ENCODE measurements at places on chromosomes 16 and 17.

GRCh38 chr17:78057113-78057740, 71.3 kb downstream of the TMC6 start:
- no peak for DNase-seq

DNA sequence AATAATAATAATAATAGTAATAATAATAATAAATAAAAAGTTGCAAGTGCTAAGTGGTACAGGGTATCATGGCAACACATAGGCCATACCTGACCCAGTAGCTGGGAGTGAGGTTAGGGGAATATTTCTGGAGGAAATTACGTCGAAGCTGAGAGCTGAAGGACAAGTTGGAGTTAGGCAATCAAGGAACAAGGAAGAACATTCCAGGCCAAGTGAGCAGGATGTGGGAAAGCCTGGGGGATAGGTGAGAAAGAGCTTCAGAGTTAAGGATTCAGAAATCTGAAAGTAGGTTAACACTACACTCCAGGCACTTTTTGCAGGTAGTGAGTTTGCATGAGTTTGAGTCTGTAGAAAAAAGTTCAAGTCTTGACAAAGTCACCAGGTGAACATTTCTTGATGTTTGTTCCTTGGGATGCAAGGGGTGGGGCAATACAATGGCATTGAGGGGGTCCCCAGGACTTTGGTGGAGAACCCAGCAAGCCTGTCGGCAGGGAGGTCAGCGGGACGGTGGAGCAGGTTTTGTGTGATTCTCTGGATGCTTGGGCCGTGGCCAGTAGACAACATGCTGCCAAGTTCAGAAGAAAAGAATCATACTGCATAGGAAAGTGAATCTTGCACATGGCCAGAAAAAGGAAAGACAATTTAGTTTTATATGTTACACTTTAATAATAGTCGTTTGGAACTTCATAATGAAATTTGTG, 27.7 kb upstream of the MPHOSPH6 start:
- DNase-seq = no peak

- no peak for DNase-seq
Measured at GRCh38 chr16:71540-72401, 660 bp downstream of the RHBDF1 start.

- no peak for DNase-seq
Measured at GRCh38 chr17:61318684-61319098, 81.0 kb upstream of the TBX2 start.

DNA sequence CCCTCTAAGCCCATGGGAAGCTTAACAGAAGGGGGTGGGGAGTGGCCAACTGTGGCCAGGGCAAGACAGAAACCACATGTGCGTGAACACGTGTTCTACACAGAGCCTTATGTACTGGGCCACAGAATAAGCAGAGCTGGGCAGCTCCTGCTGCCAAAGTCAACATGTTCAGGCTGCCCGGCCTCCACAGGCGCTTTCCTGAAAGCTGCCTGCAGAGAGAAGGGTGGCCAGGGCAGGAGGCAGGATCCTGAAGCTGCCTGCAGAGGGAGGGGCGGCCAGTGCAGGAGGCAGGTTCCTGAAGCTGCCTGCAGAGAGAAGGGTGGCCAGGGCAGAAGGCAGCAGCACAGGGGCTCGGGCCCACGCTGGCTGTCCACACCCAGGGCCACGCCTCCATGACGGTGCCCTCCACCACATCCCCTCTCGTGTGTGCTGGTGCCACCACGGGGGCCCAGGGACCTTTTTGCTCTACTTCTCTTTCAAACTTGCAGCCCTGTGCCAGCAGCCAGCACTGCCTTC, 79.5 kb downstream of the ANKRD11 start:
- DNase-seq = no peak

- DNase-seq = no peak
Measured at GRCh38 chr17:9456330-9456729, 119.3 kb downstream of the STX8 start.

- DNase-seq = no peak
Measured at GRCh38 chr16:65476448-65476955, 354.6 kb upstream of the CDH11 start.

- DNase-seq = peak; percentile 59
Measured at GRCh38 chr16:5502467-5502869, 404.9 kb upstream of the EEF2KMT start.

- no peak for DNase-seq
Measured at GRCh38 chr16:75475420-75475847, 10.9 kb upstream of the TMEM170A start.

DNA sequence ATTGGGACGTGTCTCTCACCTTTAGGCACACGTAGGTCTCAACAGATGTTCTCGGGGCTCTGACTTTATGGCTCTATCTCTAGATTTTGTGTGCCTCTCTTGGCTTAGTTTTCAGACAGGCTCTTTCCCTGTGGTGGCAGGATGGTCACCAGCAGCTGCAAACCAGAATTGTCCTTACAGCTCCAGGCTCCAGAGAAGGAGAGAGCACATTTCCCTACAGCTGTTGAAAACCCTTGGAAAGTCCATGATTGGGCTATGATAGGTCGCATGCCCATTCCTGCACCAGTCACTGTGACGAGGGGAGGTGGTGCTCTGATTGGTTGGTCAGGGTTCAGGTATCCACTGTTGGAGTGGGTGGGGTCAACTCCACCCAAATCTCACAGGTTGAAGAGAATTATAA, 41.5 kb downstream of the SHISA9 start:
- DNase-seq = no peak

GRCh38 chr17:20266806-20267458, 200.4 kb downstream of the LGALS9B start:
- DNase-seq = no peak

DNA sequence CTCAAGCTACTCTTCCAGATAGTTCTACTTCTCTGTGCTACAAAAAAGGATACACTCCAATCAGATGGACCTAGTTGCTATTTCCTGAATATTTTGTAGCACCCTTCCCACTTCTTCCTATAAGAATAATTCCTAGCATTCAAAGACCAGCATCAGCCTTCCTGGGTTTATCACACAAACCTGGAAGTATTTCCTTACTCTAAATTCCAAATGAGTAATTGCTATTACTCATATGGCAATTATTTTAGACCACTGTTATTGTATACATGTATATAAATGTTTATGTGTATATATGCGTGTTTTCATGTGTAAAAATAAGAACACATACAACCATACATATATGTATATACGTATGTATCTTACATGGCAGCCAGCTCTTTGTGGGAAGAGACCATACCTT, 130.6 kb downstream of the MYO1D start:
- no peak for DNase-seq

- DNase-seq = no peak
Measured at GRCh38 chr17:67322042-67322787, 44.2 kb downstream of the PSMD12 start.

GRCh38 chr16:10737068-10737625, 6.5 kb upstream of the NUBP1 start:
- DNase-seq = peak; percentile 72

DNA sequence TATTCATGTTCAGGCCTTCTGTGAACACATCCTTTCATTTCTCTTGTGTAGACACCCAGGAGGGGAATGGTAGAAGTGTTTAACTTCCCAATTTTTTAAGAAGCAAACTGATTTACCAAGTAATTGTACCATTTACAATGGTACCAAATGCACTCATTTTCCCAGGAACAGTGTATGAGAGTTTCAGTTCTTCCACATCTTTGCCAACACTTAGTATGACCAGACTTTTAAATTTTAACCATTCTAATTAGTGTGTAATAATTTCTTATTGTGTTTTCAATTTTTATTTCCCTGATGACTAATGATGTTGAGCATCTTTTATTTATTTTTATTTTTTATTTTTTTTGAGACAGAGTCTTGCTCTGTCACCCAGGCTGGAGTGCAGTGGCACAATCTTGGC, 10.2 kb upstream of the WFIKKN2 start:
- DNase-seq = no peak

GRCh38 chr16:87921236-87921773, 15.0 kb downstream of the CA5A start:
- peak; percentile 87 for DNase-seq

- no peak for DNase-seq
Measured at GRCh38 chr17:47288531-47289116, 35.0 kb downstream of the ITGB3 start.

GRCh38 chr17:79388556-79389295, 222.1 kb downstream of the RBFOX3 start:
- peak; percentile 76 for DNase-seq

DNA sequence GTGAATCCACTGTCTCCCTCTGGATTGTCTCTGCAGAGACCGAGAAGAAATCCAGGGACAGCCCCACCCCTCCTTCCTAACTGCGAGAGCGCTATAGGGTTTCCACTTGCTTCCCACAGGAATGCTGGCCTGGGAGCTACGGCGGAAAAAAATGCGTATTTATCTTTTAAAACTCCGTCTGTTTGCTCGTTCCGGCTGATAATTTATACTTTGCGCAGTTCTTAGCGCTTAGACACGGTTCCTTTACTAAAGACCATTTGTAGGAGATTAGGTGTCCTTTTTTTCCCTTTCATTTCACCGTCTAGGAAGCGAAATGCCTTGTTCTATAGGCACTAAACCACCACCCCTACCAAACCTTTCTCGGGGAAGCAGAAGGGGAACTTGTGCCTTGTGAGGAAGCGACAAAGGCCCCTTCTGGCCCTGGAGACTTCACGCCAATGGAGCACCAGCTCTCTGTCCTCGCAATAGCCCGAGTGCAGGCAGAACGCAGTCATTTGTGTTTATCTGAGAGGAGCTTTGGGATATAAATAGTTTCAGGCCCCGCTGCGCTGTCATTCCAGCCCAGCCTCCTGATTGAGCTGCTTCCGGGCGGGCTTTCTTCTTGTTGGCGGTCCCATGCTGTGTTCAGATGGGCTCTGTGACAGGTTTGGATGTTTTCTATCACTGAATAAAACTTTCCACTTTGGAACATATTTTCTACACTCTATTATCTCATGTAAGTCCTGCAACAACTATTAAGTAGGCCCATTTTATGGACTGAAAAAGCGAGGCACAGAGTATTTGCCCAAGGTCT, 791 bp upstream of the SUPT4H1 start:
- DNase-seq = peak; percentile 72

GRCh38 chr16:2751577-2752034, 832 bp upstream of the SRRM2 start:
- no peak for DNase-seq

- DNase-seq = peak; percentile 64
Measured at GRCh38 chr16:695355-696089, 5.3 kb upstream of the WDR24 start.

GRCh38 chr17:48374650-48375230, 55.3 kb downstream of the SKAP1 start:
- no peak for DNase-seq

GRCh38 chr17:48555258-48556228, 10.6 kb upstream of the HOXB2 start:
- no peak for DNase-seq

- DNase-seq = no peak
Measured at GRCh38 chr17:27538156-27538955, 82.1 kb downstream of the KSR1 start.

GRCh38 chr16:4892361-4893102, 44.4 kb downstream of the PPL start:
- DNase-seq = peak; percentile 17

DNA sequence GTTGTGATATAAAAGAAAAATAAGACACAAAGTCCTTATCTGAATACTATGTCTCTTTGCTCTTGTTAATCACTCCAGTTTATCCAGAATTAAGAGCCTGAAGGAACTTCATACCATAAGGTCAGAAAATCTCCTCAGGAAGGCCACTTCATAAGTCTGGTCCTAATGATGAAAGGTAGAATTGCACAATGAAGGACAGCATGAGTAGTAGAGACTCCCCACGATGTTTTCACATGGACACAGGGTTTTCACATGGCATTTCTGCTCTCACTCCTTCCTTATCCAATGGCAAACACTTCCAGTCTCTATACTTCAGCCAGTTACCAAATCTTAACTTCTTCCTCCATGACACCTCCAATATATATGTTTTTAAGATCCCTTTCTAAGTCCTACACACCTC, 10.2 kb upstream of the C17orf78 start:
- no peak for DNase-seq

DNA sequence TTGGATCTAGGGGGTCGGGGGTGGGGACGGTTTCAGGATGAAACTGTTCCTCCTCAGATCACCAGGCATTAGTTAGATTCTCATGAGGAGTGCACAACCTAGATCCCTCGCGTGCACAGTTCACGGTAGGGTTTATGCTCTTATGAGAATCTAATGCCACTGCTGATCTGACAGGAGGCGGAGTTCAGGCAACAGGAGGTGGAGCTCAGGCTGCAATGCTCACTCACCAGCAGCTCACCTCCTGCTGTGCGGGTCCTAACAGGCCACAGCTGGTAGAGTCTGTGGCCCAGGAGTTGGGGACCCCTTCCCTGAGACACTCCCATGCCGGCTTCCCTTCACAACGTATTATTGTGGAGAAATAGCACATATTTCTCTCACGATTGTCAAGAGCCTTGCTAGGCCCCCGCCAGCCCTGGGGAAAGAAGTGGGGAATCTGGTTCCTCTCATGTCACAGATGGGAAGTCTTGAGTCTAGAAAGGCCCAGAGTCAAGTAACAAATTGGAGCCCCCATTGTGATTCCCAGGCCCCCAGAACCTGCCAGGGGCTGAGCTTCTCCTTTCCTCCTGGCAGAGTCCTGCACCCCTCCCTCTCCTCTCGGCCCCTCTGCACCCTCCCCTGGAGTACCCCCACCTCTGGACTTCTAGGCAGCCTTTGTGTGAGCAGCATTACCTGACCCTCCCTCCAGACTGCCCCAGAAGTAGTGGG, 6.1 kb upstream of the KRT14 start:
- DNase-seq = no peak

- no peak for DNase-seq
Measured at GRCh38 chr17:48722915-48723422, at the start of gene PRAC2. Gene PRAC2, plus strand, starts transcription at chr17:48723185. Its CDS starts 1,226 bp downstream, at chr17:48724411.

GRCh38 chr16:14325502-14326401, 254.6 kb downstream of the MRTFB start:
- no peak for DNase-seq

GRCh38 chr16:29736112-29736511, 9.7 kb downstream of the C16orf54 start:
- DNase-seq = no peak

DNA sequence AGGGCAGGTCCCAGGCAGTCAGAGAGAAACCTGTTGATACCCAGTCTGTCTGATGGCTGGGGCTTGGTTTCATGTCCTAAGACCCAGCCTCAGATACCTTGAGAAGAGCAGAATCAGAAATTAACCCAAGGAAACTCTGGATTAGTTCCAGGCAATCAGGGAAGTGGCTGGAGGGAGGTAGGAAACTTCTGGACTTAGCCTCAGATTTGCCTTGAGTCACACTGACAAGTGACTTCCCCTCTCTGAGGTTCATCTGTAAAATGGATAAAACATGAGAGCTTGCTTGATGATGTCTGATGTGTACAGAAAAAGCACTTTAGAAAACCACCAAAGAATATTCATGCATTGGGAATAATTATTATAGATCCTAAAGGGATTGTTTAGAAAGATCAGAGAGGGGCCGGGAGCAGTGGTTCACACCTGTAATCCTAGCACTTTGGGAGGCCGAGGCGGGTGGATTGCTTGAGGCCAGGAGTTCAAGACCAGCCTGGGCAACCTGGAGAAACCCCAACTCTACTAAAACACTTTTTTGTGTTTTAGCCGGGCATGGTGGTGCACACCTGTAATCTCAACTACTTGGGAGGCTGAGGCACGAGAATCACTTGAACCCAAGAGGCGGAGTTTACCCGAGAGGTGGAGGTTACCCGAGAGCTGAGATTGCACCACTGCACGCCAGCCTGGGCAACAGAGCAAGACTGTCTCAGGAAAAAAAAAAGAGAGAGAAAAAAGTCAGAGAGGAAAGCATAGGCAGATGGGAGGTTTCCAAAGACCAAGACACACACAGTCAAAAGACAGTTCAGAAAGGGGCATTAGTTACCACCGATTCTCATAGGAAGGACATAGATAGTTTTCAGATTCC, 3.8 kb downstream of the CIITA start:
- no peak for DNase-seq
